ENCODE measurements at places on chromosomes 3 and 15.

DNA sequence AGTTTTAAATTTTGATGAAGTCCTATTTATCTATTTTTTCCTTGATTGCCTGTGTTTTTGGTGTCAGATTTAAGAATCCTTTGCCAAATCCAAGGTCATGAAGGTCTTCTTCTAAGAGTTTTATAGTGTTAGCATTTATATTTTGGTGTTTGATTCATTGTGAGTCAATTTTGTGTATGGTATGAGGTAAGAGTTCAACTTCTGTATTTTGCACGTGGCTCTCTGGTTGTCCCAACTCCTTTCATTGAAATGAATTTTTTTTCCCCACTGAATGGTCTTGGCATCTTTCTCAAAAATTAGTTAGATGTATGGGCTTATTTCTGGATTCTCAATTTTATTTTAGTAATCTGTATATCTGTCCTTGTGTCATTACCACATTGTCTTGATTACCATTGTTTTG is 57.1 kb upstream of the STRIT1 start:
- H3K4me3 ChIP-seq, result no peak overlapping the region
- H3K27me3 ChIP-seq, result no peaks in the 10 kb centered on the region
- DNase-seq, result no peak
- no peaks in the 10 kb centered on the region for H3K4me1 ChIP-seq
- H3K27ac ChIP-seq, result no peak overlapping the region

- no peak overlapping the region for H3K4me3 ChIP-seq
- no peak for DNase-seq
- H3K36me3 ChIP-seq, result no peaks in the 10 kb centered on the region
- no peak overlapping the region for H3K27ac ChIP-seq
These were observed 91.0 kb downstream of the TNIK start for GRCh38 chr3:171369156-171369555.

DNA sequence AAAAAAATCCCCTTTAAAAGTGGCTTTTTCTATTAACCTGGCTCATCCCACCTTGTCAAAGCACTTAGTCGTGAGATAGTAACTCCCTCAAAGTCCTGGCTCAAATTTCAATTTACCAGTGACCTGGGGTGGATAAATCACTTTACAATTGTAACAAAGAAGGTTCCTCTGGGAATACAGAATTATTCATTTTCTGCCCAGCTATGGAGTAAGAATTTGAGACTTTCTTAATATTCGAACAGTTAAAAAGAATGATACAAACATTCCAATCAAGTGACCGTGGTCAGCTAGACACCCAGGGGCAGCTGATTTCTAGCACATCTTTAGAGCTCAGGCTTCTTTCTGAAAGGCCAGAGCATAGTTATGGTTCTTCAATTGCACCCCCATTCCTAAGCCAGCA is 291.0 kb upstream of the TGFBR2 start:
- H3K36me3 ChIP-seq, result no peaks in the 10 kb centered on the region
- no peak for DNase-seq
- H3K4me3 ChIP-seq, result no peak overlapping the region

- H3K4me1 ChIP-seq, result peaks cover 4% of the 10 kb centered on the region
- no peaks in the 10 kb centered on the region for H3K36me3 ChIP-seq
- no peak overlapping the region for H3K27ac ChIP-seq
- DNase-seq, result no peak
- H3K4me3 ChIP-seq, result no peak overlapping the region
These were observed 45.8 kb upstream of the UBE2E2 start for GRCh38 chr3:23157331-23157730.

DNA sequence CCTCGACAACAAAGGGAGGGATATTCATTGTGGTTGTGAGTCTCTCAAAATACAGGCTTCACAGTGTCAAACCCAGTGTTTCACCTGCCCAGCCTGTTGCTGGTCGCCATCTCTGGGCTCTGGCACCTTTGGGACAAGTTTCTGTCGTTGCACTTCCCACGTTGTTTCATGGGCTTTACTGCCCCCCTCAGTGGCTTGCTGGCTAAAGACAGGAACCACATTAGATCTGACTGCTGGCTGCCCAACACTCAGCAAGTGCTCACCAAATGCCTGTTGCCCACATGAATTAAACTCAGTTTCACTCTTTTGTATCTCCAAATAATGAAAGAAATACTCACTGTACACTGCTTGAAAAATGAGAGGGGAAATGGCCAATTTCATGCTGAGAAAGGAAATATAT is 27.6 kb downstream of the FOXL2 start:
- no peaks in the 10 kb centered on the region for H3K36me3 ChIP-seq
- H3K4me3 ChIP-seq, result no peak overlapping the region
- peaks cover 2% of the 10 kb centered on the region for H3K27me3 ChIP-seq
- DNase-seq, result no peak
- H3K4me1 ChIP-seq, result peaks cover 15% of the 10 kb centered on the region

- DNase-seq, result no peak
- no peak overlapping the region for H3K27ac ChIP-seq
- no peaks in the 10 kb centered on the region for H3K36me3 ChIP-seq
- no peak overlapping the region for H3K4me3 ChIP-seq
- H3K4me1 ChIP-seq, result no peaks in the 10 kb centered on the region
These were observed 18.8 kb downstream of the ZBBX start for GRCh38 chr3:167361306-167361705.

- H3K36me3 ChIP-seq, result no peaks in the 10 kb centered on the region
- H3K4me3 ChIP-seq, result no peak overlapping the region
- H3K27me3 ChIP-seq, result peaks cover 26% of the 10 kb centered on the region
- no peak overlapping the region for H3K27ac ChIP-seq
- H3K4me1 ChIP-seq, result peaks cover 17% of the 10 kb centered on the region
These were observed 1.9 kb downstream of the RAB6B start for GRCh38 chr3:133893683-133894352.

DNA sequence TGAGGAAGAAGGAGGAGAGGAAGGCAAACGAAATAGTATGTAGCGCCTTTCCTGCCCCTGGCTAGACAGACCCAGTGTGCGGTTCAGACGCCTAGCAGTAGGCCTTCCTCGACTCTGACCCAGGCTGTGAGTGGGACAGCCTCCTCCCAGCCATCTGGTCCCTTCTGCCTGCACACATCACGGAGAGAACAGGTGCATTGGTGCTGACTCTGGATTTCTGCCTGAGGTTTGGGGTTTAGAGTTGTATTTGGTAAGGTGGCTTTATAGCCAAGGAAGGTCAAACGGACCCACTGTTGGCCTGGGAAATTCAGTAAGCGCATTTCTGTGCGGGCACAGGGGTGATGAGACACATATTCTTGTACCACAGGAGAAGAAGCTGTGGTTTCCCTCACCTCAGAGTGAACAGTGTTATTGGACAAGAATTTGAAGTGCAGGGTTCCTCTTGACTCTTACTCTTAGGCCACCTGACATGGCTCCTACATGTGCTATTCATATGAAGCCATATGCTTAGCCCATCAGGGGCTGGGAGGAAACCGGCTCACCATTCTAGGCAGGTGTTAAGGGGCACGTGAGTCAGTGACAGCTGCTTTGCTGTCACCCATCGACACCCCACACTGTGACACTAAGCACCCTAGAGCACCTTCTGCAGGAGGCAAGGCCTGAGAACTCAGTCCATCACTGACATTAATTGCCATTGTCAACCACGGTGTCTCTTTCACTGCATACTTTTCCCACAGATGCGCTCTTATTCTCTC is 143.3 kb downstream of the CHDH start:
- H3K36me3 ChIP-seq, result no peaks in the 10 kb centered on the region
- H3K27ac ChIP-seq, result no peak overlapping the region
- H3K4me1 ChIP-seq, result no peaks in the 10 kb centered on the region

- no peak overlapping the region for H3K27ac ChIP-seq
- no peak overlapping the region for H3K4me3 ChIP-seq
- no peaks in the 10 kb centered on the region for H3K36me3 ChIP-seq
- no peak for DNase-seq
These were observed 3.5 kb downstream of the NOX5 start for GRCh38 chr15:69017978-69018377.

Data from suprapubic skin (tissue), 4 donors.